ENCODE measurements at places on chromosomes 11 and 22.

DNA sequence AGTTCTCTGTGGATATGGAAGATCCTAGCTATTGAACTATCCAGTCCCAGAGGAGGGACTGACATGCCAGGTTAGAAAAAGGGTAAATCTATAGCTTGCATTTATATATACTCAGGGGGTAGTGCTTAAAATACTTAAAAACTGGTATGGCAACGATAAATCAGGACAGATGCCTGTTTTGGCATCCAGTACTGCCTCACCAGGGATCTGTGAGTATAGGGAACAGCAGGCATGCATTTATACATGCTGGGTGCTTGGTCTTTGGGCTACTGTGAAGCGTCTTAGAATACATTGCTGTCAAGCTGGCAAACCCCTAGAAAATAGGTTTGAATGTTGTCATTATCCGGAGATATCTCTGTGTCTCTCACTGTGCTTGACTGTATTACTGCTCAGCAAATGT is 94.2 kb upstream of the DRD2 start:
- DNase-seq: no peak

- DNase-seq: no peak
Measured at GRCh38 chr11:10017911-10018310, 276.1 kb downstream of the SBF2 start.

GRCh38 chr22:44119669-44120313 is 60.9 kb upstream of the PARVG start:
- DNase-seq: no peak

GRCh38 chr11:83033972-83034672 is 37.6 kb downstream of the RAB30 start:
- DNase-seq: no peak

DNA sequence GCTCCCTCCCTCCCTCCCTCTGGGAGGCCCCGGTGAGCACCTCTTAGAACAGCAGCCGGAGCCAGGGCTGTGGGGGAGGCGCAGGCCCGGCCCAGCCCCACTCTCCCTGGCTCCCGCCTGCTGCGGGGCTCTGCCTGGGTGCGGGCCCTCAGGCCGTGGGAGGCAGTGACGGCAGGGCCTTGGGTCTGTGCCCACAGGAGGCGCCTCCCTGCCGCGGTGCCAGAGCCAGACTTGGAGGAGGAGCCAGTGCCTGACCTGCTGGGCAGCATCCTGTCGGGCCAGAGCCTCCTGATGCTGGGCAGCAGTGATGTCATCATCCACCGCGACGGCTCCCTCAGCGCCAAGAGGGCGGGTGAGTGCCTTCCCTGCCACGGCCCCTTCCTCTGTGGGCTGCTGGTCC is 9.5 kb downstream of the IRF7 start:
- DNase-seq: no peak

DNA sequence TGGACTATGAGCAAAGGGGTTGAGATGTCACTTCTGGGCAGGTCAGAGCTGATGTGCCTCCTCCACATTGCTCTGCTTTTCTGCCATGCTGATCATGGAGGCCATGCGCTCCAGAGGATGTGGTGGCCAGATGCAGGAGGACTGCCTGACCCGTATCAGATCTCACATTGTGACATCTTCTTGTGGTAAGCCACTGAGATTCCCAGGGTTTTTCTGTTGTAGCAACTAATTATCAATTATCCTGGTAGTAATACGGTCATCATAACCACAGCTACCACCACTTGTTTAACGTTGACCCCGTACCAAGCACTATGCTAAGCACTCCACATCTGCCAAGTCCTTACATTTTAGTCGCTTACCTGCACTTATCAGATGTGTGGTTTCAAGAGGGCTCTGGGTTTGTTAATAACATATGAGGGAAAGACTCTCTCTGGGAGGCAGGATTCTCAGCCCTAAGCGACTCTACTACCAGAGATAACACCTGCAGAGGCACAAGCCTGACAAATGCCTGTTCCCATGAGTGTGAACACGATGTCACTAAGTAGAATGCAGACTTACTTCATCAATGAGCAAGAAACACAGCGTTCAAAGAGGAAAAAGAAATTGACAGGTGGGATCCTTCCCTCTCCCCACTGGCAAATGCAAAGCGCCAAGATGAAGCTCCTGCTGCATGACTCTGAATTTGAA is 63.6 kb upstream of the TIMP3 start:
- no peak for DNase-seq

DNA sequence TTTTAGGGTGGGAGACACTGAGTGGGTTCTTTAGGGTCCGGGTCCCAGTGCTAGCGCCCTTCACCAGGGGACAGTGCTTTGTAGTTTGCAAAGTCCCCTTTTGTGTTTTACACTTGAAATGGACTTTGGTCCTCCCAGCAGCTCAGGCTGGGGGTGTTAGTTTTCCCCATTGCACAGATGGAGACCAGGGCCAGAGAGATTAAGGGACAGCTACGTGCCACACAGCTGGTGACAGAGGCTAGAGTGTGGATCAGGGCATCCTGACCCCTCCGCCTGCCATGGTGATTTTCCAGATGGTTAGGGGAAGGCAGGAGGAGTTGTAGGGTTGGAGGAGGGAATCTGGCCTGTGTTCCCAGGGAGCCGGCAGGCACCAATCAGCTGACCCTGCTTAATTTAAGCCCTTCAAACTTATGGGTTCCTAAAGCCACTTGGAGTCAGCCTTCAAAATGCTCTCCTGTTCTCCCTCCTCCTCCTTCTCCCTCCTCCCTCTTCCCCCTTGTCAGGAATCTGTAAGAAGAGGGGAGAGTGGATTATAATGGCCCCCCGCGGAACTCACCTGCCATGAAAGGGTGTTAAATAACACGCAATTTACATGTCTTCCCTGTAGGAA is 22.5 kb upstream of the MPPED1 start:
- no peak for DNase-seq

GRCh38 chr11:54930930-54931329 is 224.3 kb downstream of the OR4A5 start:
- DNase-seq: no peak

DNA sequence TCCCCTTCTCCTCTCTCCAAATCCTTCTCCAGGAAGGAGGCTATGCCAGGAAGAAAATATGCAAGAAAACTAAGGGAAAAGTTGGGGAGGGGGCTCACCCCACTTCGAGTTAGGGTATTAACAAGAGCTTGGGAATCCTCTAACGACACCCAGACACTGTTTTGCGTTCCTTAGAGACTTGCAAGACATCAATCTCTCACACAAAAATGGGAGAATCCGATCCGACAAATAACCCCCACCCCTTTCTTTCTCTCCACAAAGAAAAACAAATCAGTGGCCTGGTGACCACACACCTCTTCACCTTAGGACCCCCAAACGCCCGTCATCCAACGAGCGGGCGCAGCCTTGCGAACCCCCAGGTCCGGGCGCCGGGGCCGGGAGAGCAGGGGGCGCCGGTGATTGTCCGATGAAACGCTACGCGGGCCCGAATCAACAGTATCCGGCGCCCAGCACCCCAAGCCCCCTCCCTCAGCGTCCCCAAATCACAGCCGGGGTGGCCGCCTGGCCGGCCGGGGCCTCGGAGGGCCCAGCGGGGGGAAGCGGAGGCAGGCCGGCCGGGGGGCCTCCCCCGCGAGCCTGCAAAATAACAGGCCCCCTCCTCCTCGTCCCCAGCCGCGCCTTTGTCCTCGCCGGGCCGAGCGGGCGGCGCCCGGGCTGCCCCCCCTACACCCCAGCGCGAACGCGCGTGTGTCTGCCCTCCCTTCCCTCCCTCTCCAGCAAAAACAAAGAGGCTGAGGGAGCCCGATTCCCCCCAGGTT is 690 bp downstream of the CSNK1E start:
- no peak for DNase-seq

DNA sequence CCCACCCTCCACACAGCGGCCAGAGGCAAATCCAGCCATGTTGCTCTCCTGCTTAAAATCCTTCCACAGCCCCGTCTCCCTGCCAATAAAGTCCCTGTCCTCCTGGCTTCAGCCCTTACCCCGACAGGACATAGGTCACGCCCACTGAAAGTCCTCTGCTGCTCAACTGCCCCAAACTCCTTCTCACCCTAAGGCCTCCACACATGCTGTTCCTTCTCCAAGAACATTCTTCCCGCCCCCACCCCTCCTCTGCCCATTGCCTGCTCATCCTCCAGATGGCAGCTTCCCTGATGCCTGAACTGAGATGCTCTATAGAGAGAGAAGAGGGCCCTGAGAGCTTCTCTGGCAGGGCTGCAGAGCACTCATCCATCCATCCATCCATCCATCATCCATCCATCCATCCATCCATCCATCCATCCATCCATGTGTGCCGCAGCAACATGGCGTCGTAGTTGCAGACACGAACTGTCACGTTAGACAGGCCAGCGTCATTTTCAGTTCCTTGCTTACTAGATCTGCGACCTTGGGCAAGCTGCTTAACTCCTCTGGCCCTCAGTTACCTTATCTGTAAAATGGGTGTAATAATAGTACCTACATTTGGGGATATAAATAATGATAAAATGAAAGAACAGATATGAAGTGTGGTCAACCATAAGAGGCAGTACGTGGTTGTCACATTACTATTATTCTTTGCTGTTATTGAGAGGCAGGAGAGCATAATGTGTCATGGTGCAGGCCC is 9.4 kb downstream of the NPTXR start:
- no peak for DNase-seq

DNA sequence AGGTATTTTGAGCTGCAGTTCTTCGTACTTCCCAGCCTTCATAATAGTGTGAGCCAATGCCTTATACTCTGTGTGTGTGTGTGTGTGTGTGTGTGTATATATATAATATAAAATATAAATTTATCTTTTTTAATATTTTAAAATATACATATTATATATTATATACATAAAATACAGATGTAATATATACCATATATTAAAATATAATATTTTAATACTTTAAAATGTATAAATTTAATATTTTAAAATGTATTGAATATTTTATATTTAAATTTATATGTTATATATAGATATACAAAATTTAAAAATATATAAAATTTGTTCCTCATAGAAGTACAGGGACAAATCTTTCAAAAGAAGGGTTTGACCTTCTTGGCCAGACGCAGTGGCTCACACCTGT is 53.7 kb upstream of the CARD18 start:
- DNase-seq: no peak

DNA sequence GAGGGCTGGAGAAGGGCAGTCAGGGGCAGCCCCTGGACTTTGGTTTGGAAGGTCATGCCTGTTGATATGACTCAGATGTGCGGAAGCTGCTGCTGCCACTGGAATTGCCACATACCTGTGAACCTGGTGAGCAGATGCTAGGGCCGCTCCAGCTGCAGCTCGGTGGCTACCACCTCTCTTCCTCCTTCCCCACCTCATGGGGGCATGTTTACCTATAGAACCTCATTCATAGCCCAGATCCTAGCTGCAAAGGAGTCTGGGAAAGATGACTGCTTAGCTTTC is 17.5 kb upstream of the TSPAN18 start:
- no peak for DNase-seq

GRCh38 chr11:11579012-11579988 is 42.5 kb downstream of the GALNT18 start:
- no peak for DNase-seq

Measured in stimulated activated CD8-positive, alpha-beta memory T cell treated with anti-CD3 and anti-CD28 coated beads, Interleukin-2, amount 100 ng/mL, for 48 hours (primary cell).